Tracheal epithelial cell (primary cell): ENCODE measurements at places on chromosomes 4 and X. TPM values are rescaled to one million over a fixed set of nuclear protein-coding genes. Genes with fewer than 3 reads are reported as not detected.

The CHIC1 gene
- total RNA-seq = 3.4 and 6.2 TPM in 2 replicates

The ARHGAP6 gene
- total RNA-seq = 0.21 and 0.48 TPM in 2 replicates

The PABPC1L2A gene
- not detected in 2 replicates for total RNA-seq

The STPG2 gene
- total RNA-seq = under 0.01 and 0.24 TPM in 2 replicates

The RBM47 gene
- total RNA-seq = 66.3 and 70.5 TPM in 2 replicates

The FUNDC2 gene
- 42.4 and 60.7 TPM in 2 replicates for total RNA-seq

The COX18 gene
- total RNA-seq = 27.7 and 32.5 TPM in 2 replicates

The P2RY4 gene
- not detected in 2 replicates for total RNA-seq

The CCNA2 gene
- 1.9 and 9.4 TPM in 2 replicates for total RNA-seq

The FMR1NB gene
- not detected in 2 replicates for total RNA-seq

The L1CAM gene
- 0.85 and 20.7 TPM in 2 replicates for total RNA-seq

The SRPX gene
- total RNA-seq = 1.9 and 21.7 TPM in 2 replicates

The PRKG2 gene
- total RNA-seq = 1.2 and 5.5 TPM in 2 replicates

The SGCB gene
- 9.0 and 9.2 TPM in 2 replicates for total RNA-seq

The USP51 gene
- 0.21 and 0.24 TPM in 2 replicates for total RNA-seq

The MMRN1 gene
- 1.5 and 2.2 TPM in 2 replicates for total RNA-seq

The PNMA3 gene
- under 0.01 TPM in 1 of 2 replicates, not detected in the other for total RNA-seq

The TSPAN5 gene
- 19.0 and 20.7 TPM in 2 replicates for total RNA-seq

The P2RY10 gene
- total RNA-seq = not detected in 2 replicates

The SPANXD gene
- total RNA-seq = not detected in 2 replicates

The TMEM31 gene
- not detected in 2 replicates for total RNA-seq

The PLXNA3 gene
- total RNA-seq = 11.3 TPM in 2 replicates

The IL2 gene
- not detected in 2 replicates for total RNA-seq

The BEX1 gene
- not detected in 2 replicates for total RNA-seq

The RBM3 gene
- total RNA-seq = 88.0 and 97.1 TPM in 2 replicates
